Aorta (tissue), 5 donors: ENCODE measurements at places on chromosomes 2 and 18. TPM values are rescaled to one million over a fixed set of nuclear protein-coding genes. Genes with fewer than 3 reads are reported as not detected.

INHBB gene
- 19.3 TPM for total RNA-seq

PROKR1 gene
- total RNA-seq, result not detected

RAB6C gene
- not detected for total RNA-seq

NOSTRIN gene
- 46.4 TPM for total RNA-seq

BOLL gene
- total RNA-seq, result not detected

MDH1B gene
- 0.93 TPM for total RNA-seq

SNTG2 gene
- 7.0 TPM for total RNA-seq

DNAJC5G gene
- not detected for total RNA-seq

NRP2 gene
- 41.5 TPM for total RNA-seq

HRH4 gene
- 0.10 TPM for total RNA-seq

DPP10 gene
- not detected for total RNA-seq

RBM44 gene
- total RNA-seq, result 3.2 TPM
